ENCODE measurements at places on chromosomes 2 and 18. TPM values are rescaled to one million over a fixed set of nuclear protein-coding genes. Genes with fewer than 3 reads are reported as not detected.

The FBXO48 gene
- 0.75 TPM for total RNA-seq

The POTEJ gene
- not detected for total RNA-seq

The CAPN10 gene
- total RNA-seq: 22.3 TPM

The ATOH8 gene
- total RNA-seq: 0.89 TPM

The PAIP2B gene
- 0.55 TPM for total RNA-seq

The RAB17 gene
- total RNA-seq: 0.55 TPM

The CRACDL gene
- total RNA-seq: 0.09 TPM

The HOXD13 gene
- 5.2 TPM for total RNA-seq

The UGT1A6 gene
- total RNA-seq: not detected

The KCNG2 gene
- 6.0 TPM for total RNA-seq

GRCh38 chr18:48073211-48073930 lies 142.9 kb upstream of the SMAD2 start:
- DNase-seq: no peak

DNA sequence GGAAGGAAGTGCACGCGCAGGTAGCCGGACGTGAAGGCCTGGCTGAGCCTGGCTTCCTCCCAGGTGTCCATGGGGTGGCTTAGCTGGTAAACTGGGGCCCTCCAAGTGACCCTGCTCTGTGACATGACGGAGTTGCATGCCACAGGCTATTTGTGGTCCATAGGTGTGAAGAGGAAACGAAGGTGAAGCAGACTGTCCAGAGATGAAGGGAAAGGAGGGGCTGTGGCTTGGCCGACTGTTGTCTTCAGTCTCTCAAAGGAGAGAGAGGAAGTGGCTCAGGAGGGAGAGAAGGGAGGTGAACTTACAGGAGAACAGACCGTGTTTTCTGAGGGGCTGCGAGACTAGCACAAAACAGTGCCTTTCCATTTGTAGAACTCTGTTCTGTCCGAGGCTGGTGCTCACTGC lies 19.3 kb downstream of the INPP5D start:
- no peak for DNase-seq

- no peak for DNase-seq
Measured at GRCh38 chr18:34121200-34121721, 103.5 kb downstream of the NOL4 start.

DNA sequence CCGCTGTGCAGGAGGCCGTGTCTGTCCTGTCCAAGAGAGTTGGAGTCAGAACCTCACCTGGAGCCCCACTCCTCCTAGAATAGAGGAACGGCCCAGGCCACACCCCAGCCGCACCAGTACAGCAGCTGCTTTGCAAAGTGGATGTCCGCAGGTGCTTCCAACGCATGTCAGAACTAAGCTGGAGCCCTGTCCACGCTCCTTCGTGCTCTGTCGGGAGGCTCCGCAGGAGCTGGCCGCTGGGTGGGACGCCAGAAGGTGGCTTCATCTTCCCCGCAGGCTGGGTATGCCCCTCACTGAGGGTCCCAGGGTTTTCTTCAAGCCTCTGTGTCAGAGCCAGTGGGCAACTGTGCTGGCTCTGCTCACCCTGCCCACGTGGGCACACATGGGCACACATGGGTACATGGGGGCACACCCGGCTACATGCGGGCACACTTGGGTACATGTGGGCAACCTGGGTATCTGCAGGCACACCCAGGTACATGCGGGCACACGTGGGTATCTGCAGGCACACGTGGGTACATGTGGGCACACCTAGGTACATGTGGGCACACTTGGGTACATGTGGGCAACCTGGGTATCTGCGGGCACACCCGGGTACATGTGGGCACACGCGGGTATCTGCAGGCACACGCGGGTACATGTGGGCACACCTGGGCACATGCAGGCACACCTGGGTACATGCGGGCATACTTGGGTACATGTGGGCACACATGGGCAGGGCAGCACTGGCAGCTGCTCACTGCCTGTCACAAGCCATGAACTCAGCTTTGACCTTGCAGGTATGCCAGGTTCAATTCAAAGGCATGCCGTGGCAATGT lies 67.1 kb upstream of the CTDP1 start:
- no peak for DNase-seq

- no peak for DNase-seq
Measured at GRCh38 chr18:36281936-36282335, 15.6 kb upstream of the FHOD3 start.

DNA sequence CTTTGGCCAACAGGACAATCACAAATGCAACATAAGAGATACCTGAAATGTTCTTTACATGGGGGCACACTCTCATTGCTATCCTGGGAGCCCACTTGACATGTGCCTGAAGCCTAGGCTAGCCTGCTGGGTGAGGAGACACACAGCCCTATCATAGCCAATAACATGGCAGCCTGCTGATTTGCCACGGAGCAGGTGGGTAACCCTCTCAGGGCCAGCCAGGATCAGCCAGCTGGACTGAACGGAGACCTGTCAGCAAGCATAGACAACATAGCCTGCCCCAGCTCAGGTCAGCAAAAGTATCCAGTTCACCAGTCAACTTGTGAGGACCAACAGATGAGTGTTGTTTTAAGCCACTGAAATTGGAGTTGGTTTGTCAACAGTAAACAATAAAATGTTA lies 566.5 kb downstream of the DCDC2C start:
- no peak for DNase-seq

DNA sequence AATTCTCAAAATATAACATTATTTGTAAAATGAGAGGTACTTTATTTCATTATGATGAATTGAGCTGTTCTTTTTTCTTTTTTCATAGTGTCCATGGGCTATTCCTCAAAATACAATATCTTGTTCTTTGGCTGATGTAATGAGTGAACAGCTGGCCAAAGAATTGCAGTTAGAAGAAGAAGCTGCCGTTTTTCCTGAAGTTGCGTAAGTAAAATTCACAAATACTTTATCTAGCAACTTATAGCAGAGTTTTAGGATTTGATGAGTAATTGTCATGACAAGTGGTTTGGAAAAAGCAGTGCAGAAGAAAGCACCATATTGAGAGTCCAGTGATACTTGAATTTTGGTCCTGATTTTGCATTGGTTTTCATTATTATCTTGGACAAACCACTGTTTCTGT lies 9.8 kb downstream of the RIOK3 start:
- no peak for DNase-seq

GRCh38 chr18:48719974-48720654 lies 181.3 kb downstream of the CTIF start:
- DNase-seq: no peak

GRCh38 chr18:28123401-28124030 lies 53.4 kb downstream of the CDH2 start:
- no peak for DNase-seq

DNA sequence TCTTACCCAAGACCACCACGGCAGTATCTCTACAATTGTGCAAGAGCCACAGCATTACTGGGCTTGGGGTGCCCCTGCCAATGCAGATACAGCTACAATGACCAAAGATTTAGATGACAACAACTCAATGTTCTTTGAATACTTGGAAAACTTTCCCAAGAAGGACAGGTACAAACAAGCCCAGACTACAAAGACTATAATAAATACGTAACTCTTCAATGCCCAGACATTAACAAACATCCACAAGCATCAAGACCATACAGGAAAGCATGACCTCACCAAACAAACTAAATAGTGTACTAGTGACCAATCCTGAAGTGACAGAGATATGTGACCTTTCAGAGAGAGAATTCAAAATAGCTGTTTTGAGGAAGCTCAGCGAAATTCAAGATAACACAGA lies 62.8 kb downstream of the ICA1L start:
- no peak for DNase-seq

DNA sequence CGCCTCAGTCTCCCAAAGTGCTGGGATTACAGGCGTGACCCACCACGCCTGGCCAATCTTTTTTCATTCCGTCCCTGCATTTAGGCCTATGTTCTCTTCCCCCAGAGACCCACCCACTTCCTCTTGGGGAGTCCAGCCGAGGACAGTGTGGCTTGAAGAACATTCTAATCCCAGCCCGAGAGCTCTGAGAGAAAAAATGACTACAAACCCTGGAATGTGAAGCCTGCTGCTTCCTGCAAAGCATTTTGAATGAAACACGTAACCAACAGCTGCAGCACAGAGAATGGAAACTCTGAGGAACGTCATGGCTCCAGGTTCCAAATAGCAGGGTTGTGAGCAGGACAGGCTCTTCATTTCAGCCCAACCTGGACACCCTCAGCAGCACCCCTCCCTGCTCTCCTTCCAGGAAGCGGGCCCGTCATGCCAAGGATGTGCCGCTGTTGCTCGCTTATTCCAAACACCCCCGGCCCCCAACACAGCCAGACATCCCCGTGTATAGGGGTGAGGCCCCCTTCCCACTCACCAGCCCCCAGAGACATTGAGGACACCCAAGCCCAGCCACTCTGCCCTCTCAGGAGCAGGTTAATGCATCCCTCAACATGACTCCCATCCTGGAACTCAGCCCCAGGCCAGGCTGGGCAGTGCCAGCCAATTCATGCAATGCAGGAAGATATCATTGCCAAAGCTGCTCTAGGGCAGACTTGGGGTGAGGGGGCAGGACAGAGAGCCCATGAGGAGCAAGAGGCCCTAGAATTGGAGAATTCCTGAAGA lies 139.8 kb downstream of the ZFP36L2 start:
- DNase-seq: no peak

DNA sequence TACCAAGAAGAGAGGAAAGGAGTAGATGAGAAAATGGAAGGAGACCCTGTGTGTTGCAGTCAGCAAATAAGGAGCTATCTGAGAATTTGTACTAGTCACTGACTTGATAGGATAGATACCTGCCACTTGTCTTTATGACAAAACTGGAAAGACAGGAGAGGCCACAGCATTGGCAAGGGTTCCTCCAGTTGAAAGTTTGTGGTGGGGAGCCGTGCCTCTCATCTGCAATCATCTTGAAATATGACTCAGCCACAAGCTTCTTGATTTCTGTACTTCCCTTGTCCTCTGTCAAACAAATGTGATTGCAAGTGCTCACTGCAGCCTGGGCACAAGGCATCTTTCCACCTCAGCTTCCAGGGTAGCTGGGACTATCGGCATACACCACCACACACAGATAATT lies 99.1 kb downstream of the GREB1L start:
- no peak for DNase-seq

- no peak for DNase-seq
Measured at GRCh38 chr2:54995553-54995952, 54.7 kb downstream of the RTN4 start.

DNA sequence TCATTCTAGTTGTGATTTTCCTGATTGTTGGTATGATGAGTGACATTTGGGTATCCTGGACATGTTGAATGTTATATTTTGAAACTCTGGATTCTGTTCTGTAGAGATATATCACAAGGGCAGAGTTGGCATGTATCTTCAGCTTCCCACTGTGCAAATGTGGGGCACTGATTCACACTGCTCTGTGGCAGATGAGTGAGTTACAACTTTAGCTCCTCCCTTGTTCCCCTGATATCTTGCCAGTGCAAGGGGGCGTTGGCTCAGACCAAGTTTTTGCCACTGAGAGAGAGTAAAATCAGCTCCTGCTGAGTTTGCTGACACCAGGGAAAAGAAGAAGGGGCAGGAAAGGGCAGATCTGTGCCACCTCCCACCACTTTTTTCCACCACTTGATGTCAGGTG lies 199.6 kb upstream of the MMADHC start:
- DNase-seq: no peak

GRCh38 chr18:24985586-24985985 lies 366.4 kb downstream of the ZNF521 start:
- DNase-seq: no peak

DNA sequence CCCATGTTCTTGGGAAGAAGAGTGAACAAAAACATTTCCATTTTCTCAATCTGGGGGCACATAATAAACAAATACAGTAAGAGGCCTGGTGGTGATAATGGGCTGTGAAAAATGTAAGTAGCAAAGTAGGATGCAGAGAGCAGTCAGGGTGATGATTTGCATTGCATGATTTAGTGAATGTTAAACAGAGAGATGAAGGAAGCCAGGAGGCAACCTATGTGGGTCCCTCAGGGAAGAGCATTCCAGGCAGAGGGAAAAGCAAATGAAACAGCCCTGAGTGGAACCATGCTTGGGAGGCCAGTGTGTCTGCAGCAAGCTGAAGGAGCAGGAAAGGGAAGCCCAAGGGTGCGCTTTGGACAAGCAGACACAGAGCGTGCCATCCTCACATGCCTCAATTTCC lies 5.4 kb downstream of the VIT start:
- DNase-seq: no peak

GRCh38 chr2:171178993-171179392 lies 18.3 kb upstream of the TLK1 start:
- DNase-seq: no peak

GRCh38 chr2:182521453-182522404 lies 94.9 kb upstream of the PDE1A start:
- no peak for DNase-seq
